ENCODE measurements at places on chromosomes 13 and 19.

DNA sequence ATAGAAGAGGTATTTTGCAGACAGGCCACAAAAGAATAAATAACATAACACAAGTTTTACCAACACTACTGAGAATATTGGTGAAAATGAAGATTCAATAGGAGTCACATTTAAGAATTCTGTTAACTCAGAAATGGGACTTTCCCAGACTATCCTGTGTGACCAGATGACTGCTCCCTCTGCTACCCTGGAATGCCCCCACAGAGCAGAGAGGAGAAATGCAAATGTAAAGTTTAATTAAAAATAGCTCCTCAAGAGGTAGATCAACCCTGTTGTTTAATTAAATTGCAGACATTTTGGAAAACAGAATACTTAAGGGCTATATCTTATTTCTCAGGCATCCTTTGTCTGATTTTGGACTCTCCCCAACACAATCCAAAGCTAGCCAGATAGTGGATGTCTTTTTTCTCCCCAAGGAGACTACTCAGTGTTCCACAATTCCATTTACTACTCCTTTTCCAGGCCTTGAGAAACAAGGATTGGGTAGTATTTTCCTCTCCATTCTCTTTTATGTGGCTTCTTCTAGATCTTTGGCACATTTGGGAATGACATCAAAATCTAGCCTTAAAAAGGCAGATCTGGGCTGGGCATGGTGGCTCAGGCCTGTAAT, 104.7 kb upstream of the TSC22D1 start:
- no peak for DNase-seq

GRCh38 chr19:12720851-12721655, 2.7 kb downstream of the TNPO2 start:
- DNase-seq, result no peak

DNA sequence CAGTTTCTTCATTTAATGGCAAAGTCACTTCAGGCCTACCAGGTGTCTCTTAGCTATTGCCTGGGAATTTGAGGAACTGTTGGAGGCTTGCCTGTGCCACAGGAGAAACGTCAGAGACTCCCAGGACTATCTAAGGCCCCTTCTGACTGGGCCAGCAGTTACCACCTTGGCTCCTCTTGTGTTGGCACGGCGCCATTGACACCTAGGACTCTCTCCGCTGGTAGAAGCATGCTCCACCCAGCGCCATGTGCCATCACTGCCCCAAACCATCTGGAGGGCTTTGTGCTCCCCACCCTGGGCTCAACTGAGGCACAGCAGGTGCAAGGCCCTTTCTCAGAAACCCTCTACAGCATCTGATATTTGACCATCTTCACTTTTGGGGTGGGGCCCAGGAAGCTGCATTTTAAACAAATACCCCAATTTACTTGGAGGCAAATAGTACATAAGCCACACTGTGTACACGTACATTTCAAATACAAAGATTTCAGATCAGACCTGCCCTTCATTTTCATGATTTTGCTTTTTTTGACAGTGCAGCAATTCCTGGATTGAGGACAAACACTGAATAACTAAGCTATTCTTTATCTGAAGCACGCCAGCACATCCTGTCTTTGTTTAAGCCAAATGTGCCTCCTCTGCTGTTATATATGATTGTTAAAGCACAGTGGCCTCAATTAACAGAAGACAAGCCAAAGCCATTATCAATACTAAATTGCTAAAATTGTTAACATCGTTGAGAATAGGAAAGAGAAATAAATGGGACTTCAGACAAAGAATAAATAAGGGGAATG, 59.9 kb upstream of the TPP2 start:
- DNase-seq, result no peak

- peak; percentile 69 for DNase-seq
Measured at GRCh38 chr19:35268536-35269437, at the start of gene USF2. USF2 (plus strand) TSS chr19:35268962; CDS start chr19:35269102, 140 bp downstream.

DNA sequence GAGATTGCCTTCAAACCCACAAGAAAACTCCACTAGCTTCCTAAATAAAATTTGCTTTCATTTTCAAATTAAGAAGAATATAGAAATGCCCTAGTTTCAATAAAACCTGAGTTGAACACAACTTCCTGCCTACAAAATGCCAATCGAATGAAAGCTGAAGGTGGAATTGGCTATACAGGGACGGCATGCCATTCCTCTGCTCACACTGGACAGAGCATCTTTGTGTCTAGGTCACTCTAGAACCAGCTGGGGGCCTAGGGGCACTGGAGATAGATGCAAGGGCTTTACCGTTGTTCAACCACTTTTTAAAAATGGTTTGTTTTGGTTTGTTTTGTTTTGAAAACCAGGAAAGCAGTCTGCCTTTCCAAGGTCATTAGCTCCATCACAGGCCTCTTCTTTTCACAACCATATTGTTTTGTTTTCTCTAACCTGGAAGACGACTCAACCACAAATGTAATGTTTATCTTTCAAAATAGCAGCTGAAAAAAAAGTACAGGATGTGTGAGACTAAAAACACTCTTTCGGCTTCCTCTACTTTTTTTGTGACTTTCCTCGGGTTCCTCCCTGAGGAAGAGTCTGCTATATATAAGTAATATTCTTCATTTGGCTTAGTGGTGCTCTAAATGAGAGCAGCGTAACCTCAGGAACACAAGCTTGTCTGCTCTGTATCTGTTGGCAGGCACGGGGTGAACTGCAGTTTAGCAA, 11.9 kb upstream of the ITM2B start:
- no peak for DNase-seq

DNA sequence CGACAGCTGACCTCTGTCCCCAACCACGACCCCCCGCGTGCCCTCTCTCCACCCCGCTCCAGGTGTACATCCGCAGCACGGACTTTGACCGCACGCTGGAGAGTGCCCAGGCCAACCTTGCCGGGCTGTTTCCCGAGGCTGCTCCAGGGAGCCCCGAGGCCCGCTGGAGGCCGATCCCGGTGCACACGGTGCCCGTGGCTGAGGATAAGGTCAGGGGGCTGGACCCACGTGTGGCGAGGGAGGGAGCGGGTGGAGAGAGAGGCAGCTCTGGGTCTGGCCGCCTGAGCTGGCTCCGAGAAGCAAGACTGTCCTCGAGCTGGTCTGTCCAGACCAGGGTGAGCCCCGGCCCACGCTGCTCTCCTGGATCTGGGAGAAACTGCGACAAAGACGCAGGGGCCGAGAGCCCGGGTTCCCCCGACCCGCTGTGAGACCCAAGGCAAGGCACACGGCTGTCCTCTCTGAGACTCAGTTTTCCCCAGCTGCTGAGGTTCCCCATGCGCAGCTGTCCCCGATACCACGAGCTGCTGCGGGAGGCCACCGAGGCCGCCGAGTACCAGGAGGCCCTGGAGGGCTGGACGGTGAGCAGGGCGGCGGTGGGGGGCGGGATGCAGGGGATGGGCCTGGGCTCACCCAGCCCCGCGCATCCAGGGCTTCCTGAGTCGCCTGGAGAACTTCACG, 1.5 kb downstream of the ACP4 start:
- no peak for DNase-seq

DNA sequence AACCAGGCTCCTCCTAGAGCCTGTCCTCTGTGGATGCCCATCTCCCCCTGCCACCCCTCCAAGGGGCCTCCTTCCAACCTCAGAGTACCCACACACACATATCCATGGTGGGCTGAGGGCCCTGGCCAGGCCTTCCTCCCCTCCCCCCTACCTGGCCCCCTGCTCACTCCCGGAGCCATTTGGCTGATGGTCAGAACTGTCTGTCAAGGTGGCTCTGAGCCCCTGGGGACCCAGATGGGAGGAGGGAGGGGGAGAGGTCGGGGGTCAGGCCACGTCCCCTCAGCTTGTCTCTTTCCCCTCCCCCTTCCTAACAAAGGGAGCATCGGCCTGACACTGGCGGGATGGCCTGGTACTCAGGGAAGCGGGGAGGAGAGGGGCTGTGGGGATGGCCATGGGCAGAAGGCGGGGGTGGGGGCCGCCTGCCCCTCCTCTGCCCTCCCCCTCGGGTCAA, 18.7 kb upstream of the POU2F2 start:
- no peak for DNase-seq

GRCh38 chr13:73913751-73914518, 220.3 kb downstream of the KLF12 start:
- DNase-seq, result no peak

GRCh38 chr13:71661921-71662320, 205.1 kb downstream of the DACH1 start:
- DNase-seq, result no peak

- DNase-seq, result peak; percentile 54
Measured at GRCh38 chr13:102399791-102400674, 1.8 kb downstream of the FGF14 start.

DNA sequence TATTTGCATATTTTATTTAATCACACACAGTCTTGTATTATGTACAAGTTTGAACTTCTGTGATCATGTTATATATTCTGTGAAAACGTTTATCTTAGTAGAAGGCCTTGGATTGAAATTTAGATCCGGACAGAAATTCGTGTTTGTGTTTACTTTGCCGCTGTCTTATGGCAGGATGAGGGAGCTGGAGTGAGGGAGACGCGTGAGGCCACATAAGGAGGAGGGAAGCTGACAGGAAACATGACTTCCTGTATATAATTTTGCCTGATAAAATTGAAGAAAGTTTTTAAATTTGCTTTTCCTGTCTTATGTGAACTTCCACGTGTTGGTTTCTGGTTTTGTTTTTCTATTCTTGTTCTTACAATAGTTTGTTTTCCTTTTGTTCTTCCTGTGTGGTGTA, 200.2 kb downstream of the MTUS2 start:
- no peak for DNase-seq

GRCh38 chr13:101623470-101624209, 171.2 kb downstream of the ITGBL1 start:
- no peak for DNase-seq

- no peak for DNase-seq
Measured at GRCh38 chr13:29510651-29511084, 84.8 kb downstream of the SLC7A1 start.

DNA sequence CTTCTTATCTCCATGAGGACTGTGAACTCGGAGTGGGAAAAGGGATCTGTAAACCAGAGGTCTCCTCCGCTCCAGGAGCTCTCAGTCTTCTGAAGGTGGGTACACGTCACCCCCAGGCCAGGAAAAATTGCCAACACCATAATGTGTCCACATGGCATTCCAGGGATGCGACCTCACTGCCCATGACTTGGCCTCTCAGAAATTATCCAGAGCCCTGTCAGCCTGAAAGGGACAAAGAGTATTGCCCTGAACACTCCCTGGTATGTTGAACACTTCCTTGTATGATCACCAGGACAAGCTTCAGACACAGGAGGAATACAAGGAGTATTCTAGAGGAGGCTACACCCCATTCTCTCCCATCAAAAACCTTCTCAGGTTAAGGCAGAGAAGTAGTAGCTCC, 81.0 kb upstream of the SLC7A1 start:
- no peak for DNase-seq

DNA sequence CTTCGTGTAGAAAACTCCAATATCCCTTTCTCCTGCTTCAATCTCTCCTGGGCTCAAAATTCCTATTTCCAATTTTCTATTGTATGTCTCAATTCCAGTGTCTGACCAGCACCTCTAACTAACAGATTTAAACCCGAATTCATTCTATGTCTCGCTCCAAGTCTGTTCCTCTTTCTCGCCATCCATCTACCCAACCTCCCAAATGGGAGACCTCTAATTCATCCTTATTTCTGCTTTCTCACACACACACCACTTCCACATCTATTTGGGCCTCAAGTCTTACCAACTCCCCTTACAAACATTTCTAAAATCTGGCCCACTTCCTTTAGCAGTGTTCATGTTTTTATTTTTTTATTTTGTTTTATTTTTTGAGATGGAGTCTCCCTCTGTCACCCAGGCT, 53.3 kb downstream of the MBD3L2B start:
- DNase-seq, result no peak

DNA sequence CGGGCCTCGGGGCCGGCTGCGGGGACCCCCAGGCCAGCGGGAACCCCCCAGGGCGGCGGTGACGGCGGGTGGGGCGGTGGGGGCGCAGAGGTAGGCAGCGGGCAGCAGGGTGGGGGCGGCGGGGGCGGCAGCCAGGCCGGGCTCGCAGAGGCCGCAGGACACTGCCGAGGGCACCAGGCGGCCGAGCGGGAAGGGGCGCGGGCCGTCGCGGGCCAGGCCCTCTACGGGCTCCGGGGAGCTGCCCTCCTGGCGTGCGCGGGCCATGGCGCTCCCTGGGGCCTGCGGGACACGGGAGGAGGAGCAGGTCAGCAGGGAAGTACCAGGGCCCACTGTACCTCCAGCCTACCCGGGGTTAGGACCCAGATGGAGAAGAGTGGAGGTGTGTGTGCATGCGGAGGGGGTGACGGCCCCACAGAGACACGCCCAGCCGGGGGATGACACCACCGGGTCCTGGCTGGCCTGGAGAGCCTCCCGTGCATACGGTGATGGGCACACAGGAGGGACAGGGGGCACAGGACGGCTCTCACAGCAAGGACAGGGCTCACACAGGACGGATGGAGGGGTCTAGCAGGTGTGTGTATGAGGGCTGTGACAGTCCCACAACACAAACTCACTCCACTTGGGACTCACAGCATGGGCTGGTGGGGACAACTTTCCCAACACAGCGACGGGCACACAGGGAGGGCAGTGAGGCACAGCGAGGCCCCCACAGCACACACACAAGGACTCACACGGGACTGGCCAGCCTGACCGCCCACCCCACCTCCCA, 2.6 kb downstream of the BBC3 start:
- DNase-seq, result no peak

DNA sequence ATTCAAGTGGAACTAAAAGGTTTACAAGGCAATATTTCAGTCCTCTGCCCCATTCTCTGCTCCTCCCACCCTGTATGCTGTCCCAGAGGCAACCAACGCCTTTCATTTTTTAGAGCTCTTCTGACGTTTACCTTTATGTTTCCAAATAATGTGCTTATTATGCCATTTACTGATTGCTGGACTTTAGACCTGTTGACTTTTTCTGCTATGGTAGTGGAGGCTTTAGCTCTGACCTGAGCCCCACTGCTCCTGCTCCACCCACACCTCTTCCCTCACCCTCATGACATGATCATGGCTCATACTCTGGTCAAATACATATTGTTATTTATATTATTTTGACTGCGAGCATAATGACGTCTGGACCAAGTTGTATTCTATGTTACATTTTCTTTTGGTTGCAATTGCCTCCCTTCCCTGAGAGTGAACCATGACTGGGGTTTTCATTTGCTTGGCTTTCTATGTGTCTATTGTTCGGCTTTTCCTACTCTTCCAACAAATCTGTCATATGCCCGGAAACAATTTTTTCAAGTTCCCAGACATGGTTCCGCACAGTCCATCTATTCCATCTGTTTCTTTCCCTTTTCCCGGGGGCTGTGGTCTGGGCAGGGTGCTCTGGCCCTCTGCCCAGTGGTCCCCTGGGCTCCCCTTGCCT, 31.4 kb upstream of the GJB6 start:
- no peak for DNase-seq

GRCh38 chr19:48390188-48391099, 907 bp downstream of the KDELR1 start:
- peak; percentile 45 for DNase-seq

DNA sequence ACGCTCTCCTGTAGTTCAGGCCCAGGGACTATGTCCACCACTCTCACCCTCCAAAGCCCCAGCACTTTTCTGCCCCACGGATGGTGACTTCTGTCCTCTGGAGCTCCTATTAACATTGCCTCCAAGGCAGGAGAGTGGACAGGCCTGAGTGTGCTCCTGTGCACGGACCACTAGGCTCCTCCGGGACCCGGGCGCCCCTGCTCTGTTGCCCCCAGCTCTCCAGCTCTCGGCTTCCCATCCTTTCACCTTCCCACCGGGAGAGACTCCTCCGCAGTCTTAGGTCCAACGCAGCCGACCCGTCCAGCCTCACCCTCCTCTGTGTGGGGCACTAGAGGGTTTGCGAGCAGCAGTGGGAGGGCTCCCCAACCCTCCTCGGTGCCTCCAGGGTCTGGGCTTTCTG, 30.4 kb downstream of the CAPN12 start:
- DNase-seq, result no peak

Measured in caudate nucleus (tissue), 63 donors.